Psoas muscle (tissue), 8 donors: ENCODE measurements at places on chromosomes 11 and 22. TPM values are rescaled to one million over a fixed set of nuclear protein-coding genes. Genes with fewer than 3 reads are reported as not detected.

- no peaks in the 10 kb centered on the region for H3K36me3 ChIP-seq
- no peaks in the 10 kb centered on the region for H3K4me1 ChIP-seq
- no peak overlapping the region for H3K27ac ChIP-seq
- H3K27me3 ChIP-seq, result no peaks in the 10 kb centered on the region
These were observed 92.3 kb upstream of the ANO1 start for GRCh38 chr11:69985641-69986439.

DNA sequence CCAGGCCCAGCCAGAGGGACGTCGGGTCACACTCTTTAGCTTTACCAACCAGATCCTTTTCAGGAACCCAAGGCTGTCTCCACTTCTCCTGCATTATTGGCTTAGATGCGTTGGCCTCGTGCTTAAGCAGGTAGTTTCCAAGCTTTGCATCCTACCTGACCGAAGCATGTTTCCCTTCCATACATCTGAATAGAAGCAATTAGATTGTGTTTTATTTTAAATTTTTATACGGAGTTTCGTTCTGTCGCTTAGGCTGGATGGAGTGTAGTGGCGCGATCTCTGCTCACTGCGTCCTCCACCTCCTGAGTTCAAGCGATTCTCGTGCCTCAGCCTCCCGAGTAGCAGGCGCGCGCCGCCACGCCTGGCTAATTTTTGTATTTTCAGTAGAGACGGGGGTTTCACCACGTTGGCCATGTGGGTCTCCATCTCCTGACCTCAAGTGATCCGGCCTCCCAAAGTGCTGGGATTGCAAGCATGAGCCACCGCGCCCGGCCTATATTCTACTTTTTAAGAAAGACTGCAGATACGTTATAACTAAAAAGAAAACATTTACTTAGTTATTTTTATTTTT is 677 bp downstream of the DYNC2H1 start:
- H3K4me3 ChIP-seq, result peak overlapping the region; percentile 69
- H3K4me1 ChIP-seq, result no peaks in the 10 kb centered on the region
- peak; percentile 13 for DNase-seq
- H3K36me3 ChIP-seq, result no peaks in the 10 kb centered on the region
- peak overlapping the region; percentile 34 for H3K27ac ChIP-seq

DNA sequence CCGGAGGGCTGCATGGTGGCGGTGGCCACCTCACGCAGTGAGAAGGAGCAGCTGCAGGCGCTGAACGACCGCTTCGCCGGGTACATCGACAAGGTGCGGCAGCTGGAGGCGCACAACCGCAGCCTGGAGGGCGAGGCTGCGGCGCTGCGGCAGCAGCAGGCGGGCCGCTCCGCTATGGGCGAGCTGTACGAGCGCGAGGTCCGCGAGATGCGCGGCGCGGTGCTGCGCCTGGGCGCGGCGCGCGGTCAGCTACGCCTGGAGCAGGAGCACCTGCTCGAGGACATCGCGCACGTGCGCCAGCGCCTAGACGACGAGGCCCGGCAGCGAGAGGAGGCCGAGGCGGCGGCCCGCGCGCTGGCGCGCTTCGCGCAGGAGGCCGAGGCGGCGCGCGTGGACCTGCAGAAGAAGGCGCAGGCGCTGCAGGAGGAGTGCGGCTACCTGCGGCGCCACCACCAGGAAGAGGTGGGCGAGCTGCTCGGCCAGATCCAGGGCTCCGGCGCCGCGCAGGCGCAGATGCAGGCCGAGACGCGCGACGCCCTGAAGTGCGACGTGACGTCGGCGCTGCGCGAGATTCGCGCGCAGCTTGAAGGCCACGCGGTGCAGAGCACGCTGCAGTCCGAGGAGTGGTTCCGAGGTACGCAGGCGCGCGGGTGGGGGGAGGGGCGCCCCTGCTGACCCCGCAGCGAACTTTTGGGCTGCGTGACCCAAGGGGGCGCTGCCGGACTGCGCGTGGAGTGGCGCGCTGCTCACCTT is 670 bp downstream of the NEFH start:
- no peaks in the 10 kb centered on the region for H3K36me3 ChIP-seq
- H3K27ac ChIP-seq, result no peak overlapping the region
- H3K4me3 ChIP-seq, result peak overlapping the region; percentile 42
- DNase-seq, result no peak
- peaks cover 13% of the 10 kb centered on the region for H3K4me1 ChIP-seq
- H3K27me3 ChIP-seq, result peaks cover 67% of the 10 kb centered on the region

- H3K4me1 ChIP-seq, result no peaks in the 10 kb centered on the region
- DNase-seq, result no peak
- H3K27me3 ChIP-seq, result peaks cover 2% of the 10 kb centered on the region
These were observed 183.9 kb downstream of the CEP164 start for GRCh38 chr11:117511483-117511930.

- no peak overlapping the region for H3K4me3 ChIP-seq
- no peaks in the 10 kb centered on the region for H3K4me1 ChIP-seq
- no peak overlapping the region for H3K27ac ChIP-seq
- H3K36me3 ChIP-seq, result no peaks in the 10 kb centered on the region
These were observed 193.3 kb downstream of the TRPC6 start for GRCh38 chr11:101390539-101390938.

DNA sequence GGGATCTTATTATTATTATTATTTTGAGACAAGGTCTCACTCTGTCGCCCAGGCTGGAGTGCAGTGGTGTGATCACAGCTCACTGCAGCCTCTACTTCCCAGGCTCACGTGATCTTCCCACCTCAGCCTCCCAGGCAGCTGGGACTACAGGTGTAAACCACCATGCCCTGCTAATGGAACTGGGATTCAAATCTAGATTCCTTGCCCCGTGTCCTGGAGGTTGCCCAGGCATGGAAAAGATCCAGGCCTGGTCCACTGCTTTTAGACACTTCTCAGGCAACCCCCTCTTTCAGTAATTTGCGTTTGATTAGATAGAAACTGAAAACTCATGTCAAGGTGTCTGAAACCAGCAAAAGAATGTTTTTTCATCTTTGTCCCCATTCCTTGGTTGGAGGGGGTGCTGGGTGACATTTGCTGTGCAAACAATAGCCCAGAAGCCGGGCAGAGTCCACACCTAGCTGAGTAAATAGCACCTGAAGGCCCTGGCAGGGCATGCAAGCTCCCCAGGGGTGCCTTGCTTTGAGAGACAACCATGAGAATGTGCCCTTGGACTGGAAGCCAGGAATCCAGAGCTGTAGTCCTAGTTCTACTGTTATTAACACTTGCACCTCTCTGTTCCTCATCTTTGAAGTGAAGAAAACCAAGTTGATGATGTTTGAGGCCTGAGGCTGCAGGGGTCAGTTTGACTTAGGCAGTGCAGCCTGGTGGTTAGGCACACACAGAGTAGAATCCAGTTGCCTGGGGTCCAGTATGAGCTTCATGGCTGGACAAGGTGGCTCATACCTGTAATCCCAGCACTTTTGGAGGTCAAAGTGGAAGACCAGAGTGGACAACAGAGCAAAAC is 19.1 kb upstream of the XBP1 start:
- peaks cover 18% of the 10 kb centered on the region for H3K4me1 ChIP-seq
- H3K4me3 ChIP-seq, result no peak overlapping the region
- DNase-seq, result no peak
- peak overlapping the region; percentile 79 for H3K27ac ChIP-seq

GRCh38 chr11:91261513-91261912 is 963.1 kb upstream of the FAT3 start:
- no peak for DNase-seq
- no peaks in the 10 kb centered on the region for H3K36me3 ChIP-seq
- H3K4me3 ChIP-seq, result no peak overlapping the region
- H3K27me3 ChIP-seq, result no peaks in the 10 kb centered on the region

DNA sequence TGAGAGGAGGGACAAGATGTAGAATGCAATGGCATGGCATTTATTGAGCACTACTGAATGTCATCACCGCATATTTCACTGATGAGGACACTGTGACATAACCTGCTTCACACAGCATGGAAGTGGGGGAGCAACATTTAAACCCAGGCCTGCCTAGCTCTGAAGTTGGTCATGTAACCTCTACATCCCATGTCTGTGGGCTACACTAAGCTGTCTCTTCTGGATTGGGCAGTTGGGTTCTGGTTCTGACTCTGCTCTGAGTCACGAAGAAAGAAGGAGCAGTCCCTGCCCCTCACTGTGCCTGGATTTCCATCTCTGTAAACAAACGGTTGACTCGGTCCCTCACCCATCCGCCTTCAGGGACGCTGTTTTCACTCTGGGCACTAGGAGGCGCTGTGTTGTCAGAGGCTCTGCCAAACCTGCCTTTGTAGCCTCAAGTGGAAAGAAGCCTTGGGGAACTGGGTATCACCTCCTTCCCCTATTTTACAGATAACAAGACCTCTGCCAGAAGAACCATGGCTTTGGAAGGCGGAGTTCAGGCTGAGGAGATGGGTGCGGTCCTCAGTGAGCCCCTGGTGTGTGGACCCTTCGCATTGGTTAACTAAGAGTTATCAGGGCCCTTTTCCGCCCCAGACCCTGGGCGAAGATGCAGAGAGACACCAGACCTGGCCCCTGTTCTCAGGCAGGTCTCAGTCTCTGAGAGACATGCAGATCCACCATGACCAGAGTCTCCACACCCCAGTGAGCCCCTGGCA is 12.7 kb upstream of the ARHGEF17 start:
- no peaks in the 10 kb centered on the region for H3K27me3 ChIP-seq
- DNase-seq, result peak; percentile 61
- H3K36me3 ChIP-seq, result no peaks in the 10 kb centered on the region
- no peak overlapping the region for H3K4me3 ChIP-seq
- no peak overlapping the region for H3K27ac ChIP-seq

Gene MMP7
- total RNA-seq, result not detected

Gene SLC22A6
- not detected for total RNA-seq
